ENCODE measurements at places on chromosomes 7 and 10. TPM values are rescaled to one million over a fixed set of nuclear protein-coding genes. Genes with fewer than 3 reads are reported as not detected.

- DNase-seq: no peak
Measured at GRCh38 chr7:143354965-143355364, 7.5 kb downstream of the FAM131B start.

DNA sequence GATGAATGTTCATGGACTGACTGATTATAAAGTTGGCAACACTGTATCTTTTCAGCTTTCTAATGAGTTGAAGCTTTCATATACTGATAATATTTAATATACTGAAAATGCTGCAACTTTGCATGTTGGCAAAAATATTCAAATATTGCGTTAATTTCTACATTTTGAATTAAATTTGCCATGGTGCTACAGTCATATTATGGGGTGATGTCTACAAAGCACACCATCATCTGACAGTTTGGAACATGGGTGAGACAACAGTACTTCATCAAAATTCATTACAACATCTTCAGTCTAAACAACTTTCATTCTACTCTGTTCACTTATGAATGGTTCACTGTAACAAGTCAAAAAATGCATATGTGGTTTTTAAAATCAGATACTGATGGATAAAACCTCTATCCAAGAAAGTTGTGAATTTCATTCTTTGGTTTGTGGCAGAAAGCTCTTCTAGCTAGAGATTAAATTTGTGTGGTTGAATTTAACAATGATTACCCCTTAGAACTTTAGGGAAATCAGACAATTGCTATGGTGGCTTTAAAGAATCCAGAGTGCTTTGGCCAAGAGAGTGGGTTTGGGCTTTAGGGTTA is 136.4 kb downstream of the TMEM26 start:
- DNase-seq: no peak

DNA sequence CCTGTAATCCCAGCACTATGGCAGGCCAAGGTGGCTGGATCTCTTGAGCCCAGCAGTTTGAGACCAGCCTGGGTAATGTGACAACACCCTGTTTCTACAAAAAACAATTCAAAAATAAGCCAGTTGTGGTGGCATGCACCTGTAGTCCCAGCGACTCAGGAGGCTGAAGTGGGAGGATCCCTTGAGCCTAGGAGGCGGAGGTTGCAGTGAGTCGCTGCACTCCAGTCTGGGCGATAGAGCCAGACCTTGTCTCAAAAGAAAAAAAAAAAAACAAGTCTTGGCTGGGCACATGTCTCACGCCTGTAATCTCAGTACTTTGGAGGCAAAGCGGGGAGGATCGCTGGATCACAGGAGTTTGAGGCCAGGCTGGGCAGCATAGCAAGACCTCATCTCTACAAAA is 74.6 kb upstream of the PDSS1 start:
- no peak for DNase-seq

- DNase-seq: no peak
Measured at GRCh38 chr10:352476-353235, 217.4 kb downstream of the ZMYND11 start.

DNA sequence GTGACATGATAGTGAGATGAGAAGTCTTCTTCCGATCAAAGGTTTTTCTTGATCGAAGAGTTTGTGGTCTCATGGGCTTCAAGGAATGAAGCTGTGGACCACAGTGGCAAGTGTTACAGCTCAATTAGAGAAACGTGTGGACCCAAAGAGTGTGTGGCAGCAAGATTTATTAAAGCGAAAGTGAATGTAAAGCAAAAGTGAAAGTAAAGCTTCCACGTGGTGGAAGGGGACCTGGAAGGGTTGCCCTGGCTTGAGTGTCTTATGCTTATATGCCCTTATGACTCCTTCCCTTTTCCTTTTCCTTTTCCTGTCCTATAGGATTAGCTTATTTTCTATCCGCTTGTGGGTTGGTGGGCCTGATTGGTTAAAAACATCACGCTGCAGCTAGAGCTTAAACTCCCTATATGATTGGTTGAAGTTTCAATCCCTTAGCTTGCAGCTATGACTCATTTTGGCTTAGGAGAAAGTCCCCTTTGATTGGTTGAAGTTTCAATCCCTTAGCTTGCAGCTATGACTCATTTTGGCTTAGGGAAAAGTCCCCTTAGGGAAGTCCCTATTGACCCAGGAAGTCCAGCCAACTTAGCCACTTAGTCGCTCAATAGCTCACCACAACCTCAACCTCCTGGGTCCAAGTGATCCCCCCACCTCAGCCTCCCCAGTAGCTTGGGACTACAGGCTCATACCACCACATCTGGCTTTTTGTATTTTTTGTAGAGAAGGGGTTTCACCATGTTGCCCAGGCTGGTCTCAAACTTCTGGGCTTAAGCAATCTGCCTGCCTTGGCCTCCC is 34.7 kb downstream of the MRPS24 start:
- no peak for DNase-seq

- DNase-seq: no peak
Measured at GRCh38 chr10:2951235-2951835, 116.0 kb upstream of the PFKP start.

- DNase-seq: no peak
Measured at GRCh38 chr10:98628206-98628605, 181.5 kb upstream of the HPS1 start.

DNA sequence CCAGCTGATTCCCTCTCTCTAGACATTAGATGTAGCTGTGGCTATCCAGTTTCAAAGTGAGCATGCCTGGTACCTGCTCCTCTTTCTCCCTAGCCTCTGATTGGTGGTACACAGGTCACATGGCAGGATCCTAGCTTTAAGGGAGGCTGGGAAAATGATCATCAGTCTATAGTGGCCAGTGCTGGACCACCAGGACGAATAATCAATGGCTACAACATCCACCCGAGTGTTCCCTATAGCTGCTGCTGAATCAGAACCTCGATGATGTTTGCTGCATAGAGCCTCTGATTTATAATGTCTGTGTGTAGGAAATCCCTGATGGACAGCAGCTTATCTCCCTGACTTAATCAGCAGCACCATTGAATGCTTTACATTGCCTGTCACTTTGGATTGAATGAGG is 28.9 kb upstream of the LMTK2 start:
- no peak for DNase-seq

- DNase-seq: peak; percentile 21
Measured at GRCh38 chr10:87503886-87504285, 807 bp upstream of the MINPP1 start.

- no peak for DNase-seq
Measured at GRCh38 chr10:98138031-98138430, 3.6 kb downstream of the R3HCC1L start.

DNA sequence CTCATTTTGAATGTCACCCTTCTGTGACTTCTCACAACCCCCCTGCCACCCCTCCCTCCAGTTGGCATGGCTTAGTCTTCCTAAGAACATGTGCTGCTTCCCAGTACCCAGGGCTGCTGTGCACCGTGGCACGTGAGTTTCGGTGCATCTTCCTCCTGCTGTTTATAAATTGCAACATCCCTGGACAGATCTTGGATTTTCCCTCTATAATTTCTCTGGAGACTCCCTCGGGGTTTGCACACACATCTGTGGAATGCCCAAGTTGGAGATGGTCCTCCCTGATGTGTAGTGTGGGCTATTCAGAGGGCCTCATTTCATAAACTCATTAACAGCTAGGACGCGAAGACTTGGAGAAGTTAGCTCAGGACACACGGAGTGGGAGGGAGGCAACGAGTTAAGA is 52.9 kb downstream of the IKZF1 start:
- no peak for DNase-seq

DNA sequence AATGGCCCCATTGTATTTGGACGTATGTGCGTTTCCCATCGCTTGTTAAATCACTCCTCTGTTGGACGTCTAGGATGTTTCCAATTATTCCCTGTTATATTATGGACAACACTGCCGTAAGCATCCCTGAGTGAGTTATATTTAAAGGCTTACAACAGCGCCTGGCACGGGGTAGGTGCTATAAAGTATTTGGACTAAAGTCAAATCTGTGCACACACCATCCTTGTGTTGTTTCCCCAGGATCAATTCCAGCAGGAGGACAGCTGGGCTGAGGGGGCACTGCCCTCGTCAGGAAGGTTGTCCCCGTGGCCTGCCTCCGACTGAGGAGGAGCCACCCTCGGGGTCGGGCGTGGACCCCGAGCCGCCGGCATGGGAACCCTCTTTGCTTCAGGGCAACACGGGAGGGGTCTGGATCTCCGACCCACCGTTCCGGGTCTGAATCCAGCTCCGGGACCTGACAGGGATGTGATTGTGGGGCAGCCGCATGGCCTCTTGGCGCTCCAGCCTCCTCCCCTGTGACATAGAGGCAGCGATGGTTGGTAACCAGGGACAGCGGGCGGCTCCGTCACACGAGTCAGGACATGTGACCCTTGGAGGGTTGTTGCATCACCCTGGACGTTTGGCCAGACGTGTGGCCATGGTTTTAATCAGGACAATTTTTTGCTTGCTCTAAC is 1.5 kb upstream of the JAKMIP3 start:
- DNase-seq: no peak

DNA sequence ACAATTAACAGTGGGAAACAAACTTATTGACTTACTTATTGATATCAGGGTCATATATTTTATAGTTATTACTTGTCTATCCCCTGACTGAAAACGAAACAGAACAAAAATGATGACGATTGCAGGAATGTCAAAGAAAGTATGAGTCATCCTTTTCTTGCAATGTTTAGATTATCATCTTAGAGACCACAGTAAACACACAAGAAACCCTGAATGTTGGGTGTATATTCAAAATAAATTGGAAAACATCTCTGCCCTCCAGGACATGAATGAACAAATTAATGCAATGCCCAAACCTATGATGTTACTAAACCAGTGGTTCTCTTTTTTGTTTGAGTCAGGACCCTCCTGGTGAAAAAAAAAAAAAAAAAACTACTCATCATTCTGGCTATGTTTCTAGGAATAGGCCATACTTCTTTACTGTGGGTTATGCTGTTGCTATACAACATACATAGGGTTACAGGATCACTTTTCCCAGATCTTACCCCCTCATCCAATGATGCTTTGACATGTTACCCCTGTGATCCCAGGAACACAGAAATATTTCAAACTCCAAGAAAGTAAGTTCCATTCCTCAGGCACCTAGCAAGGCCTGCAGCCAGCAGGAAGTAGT is 623.4 kb upstream of the IGFBP3 start:
- peak; percentile 7 for DNase-seq

GRCh38 chr7:128855559-128855958 is 7.1 kb upstream of the ATP6V1F start:
- DNase-seq: no peak

GRCh38 chr7:20529260-20529659 is 86.2 kb upstream of the ABCB5 start:
- no peak for DNase-seq

GRCh38 chr10:79403441-79404230 is 41.8 kb downstream of the ZCCHC24 start:
- peak; percentile 87 for DNase-seq

DNA sequence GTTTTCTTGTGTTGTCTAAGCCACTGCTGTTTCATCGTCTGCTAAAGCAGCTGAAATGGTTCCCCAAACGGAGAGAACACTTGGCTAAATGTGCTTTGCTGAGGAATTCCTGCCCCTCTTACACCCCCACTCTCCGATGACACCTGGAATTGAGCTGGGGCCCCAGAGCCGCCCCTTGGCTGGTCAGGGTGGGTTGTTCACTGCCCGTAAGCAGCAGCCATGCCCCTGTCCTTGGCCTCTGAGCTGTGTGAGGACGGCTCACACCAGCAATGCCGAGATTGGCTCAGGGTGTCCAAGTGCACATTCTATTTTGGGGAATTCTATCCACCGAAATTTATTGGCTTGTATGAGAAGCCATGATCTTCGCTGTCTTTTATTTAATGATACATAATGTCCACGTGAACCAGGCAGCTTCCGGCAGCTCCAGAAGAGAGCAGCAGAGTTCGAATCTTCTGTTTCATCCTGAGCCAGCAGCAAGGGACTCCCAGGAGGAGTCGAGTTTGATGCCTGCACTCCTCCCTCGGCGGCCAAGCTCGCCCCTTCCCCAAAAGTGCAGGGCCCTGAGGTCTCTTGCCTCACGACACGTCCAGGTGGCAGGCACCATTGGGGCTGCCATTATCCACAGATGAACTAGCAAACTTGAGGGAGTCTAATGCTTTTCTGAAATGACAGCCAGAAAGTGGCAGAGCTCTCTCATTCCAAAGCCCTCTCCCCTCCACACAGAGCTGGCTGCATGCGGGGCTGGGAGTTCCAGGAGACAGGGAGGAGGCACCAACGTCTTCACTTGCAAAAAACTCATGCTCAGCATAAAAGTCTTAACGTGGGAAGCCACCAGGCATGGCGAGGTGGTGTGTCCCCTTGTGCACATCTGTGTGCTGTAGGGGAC is 114.0 kb downstream of the WDR37 start:
- no peak for DNase-seq

- DNase-seq: no peak
Measured at GRCh38 chr10:127216786-127217185, 20.4 kb upstream of the INSYN2A start.

DNA sequence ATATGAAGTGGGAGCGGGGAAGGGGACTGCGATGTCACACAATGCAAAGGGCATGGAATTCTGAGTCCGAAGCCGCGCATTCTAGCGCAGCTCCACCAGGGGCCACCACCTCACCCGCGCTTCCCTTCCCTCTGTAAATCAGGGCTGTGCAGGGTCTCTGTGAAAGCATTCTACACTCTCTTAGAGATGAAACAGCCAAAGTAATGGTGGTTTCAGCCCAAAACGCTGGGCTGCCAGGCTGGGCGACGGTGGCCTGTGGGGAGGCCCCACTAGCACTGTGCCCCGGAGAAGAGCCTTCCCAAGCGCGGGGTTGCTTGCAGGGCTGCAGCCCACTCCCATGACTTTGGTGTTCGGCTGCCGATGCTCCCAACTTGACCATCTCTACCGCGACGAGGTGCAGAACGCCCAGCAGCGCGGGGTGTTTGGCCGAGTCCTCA is 11.4 kb downstream of the ATG9B start:
- DNase-seq: peak; percentile 45

DNA sequence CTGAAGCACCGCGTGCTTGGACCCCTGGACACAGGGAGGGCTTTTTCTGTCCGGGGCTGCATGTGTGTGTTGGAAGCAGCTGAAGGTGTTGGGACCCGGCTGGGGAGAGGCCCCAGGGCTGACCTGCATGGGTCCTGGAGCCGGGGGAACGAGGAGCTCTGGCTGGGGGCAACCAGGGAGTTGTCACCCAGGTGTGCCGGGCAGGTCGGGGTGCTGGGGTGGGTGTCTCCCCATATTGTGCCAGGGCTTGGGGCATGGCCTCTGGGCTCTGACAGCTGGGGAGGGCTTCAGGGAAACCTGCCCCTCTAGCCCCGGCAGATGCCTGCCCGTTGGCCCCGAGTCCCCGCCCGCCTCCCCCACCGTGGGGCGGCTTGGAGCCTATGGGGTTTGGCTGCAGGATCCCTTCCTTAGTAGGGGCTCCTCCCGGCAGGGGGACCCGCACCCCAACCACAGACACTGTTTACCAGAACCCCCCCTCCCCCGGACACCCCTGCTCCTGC is 42.3 kb downstream of the UNCX start:
- no peak for DNase-seq

GRCh38 chr7:80063834-80064233 is 70.8 kb upstream of the GNAI1 start:
- DNase-seq: no peak

GRCh38 chr7:98348726-98349474 is 52.0 kb downstream of the BAIAP2L1 start:
- no peak for DNase-seq

The NEUROG3 gene
- not detected for polyA plus RNA-seq

The ANK3 gene
- not detected for polyA plus RNA-seq

The CALHM2 gene
- polyA plus RNA-seq: 0.15 TPM

The ANXA8L1 gene
- polyA plus RNA-seq: not detected

The WDR91 gene
- polyA plus RNA-seq: 11.6 TPM

The LIPA gene
- polyA plus RNA-seq: 54.4 TPM

The FAM237B gene
- not detected for polyA plus RNA-seq

The OR2A7 gene
- polyA plus RNA-seq: not detected

The UNCX gene
- not detected for polyA plus RNA-seq

The GIMAP4 gene
- polyA plus RNA-seq: not detected

The STYXL1 gene
- 36.0 TPM for polyA plus RNA-seq

The DKK1 gene
- 123 TPM for polyA plus RNA-seq
